ENCODE measurements at places on chromosomes 11 and 22. TPM values are rescaled to one million over a fixed set of nuclear protein-coding genes. Genes with fewer than 3 reads are reported as not detected.

DNA sequence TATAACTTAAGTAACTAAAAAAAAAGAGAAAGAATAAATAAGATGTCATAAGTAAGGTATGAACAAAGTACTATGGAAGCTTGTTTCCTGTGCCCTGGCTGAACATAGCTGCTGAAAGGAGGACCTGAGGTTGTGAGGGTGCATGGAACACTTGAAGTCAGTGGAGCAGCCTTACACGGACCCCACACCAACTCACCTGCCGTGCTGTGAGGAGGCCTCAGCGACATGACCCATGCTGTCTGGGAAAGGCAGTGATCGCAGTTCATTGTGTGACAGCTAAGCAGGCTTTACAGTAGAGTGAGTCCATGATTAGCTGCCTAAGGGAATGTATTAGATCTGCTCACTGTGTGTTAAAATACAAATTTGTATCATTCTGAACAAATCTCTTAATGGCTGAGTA, 17.6 kb downstream of the RASSF10 start:
- peaks cover 37% of the 10 kb centered on the region for H3K27me3 ChIP-seq
- H3K36me3 ChIP-seq: no peaks in the 10 kb centered on the region
- no peaks in the 10 kb centered on the region for H3K4me1 ChIP-seq
- no peak overlapping the region for H3K4me3 ChIP-seq
- no peak for DNase-seq
- no peak overlapping the region for H3K27ac ChIP-seq

DNA sequence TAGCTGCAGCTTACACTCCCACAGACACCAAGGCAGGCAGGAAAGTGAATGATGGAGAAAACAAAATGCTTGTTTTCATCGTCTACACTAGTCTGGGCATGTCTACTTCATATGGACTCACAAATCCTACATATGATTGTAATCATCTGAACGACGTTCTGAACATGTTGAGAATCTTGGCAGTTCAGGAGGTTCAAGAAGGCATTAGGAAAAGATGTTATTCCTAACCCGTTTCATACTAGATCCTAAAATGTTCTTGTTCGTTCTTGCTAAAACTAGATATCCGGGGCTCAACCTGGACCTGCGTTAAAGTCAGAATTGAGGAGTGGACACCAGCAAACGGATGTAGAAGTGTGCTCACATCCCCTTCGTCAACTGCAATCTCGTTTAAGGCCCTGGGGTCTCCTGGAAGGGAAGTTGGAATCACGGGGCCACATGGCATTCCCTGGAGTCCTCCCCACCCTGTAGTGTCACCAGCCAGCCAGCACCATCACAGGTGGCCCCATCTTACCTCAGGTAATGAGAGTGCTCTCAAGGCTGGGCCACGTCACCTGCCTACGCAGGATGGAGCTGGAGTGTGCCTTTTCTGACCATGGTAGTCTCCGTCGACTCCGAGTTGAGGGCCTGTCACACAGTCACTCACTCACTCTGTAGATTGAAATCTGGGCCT, 37.3 kb downstream of the C11orf58 start:
- H3K27ac ChIP-seq: no peak overlapping the region
- DNase-seq: no peak
- H3K27me3 ChIP-seq: peaks cover 47% of the 10 kb centered on the region
- H3K4me3 ChIP-seq: no peak overlapping the region
- peaks cover 9% of the 10 kb centered on the region for H3K4me1 ChIP-seq
- H3K36me3 ChIP-seq: no peaks in the 10 kb centered on the region

- DNase-seq: no peak
- H3K27ac ChIP-seq: no peak overlapping the region
- peaks cover 11% of the 10 kb centered on the region for H3K27me3 ChIP-seq
- H3K4me1 ChIP-seq: no peaks in the 10 kb centered on the region
- H3K36me3 ChIP-seq: no peaks in the 10 kb centered on the region
- no peak overlapping the region for H3K4me3 ChIP-seq
These were observed 206.2 kb upstream of the CADM1 start for GRCh38 chr11:115710426-115710825.

- H3K27ac ChIP-seq: peak within 1 kb of the TSS; percentile 81
- peaks cover 19% of the 10 kb centered on the region for H3K4me1 ChIP-seq
- H3K27me3 ChIP-seq: no peaks in the 10 kb centered on the region
- DNase-seq: peak; percentile 89
These were observed at the start of gene BID for GRCh38 chr22:17774206-17774925. BID (minus strand) TSS chr22:17774469; CDS start chr22:17750116, 24,353 bp downstream.

- no peak for DNase-seq
- no peak overlapping the region for H3K4me3 ChIP-seq
- H3K27me3 ChIP-seq: no peaks in the 10 kb centered on the region
- peaks cover 14% of the 10 kb centered on the region for H3K4me1 ChIP-seq
- H3K27ac ChIP-seq: no peak overlapping the region
These were observed 17.0 kb downstream of the TRIM29 start for GRCh38 chr11:120120805-120121335.

GRCh38 chr11:120807414-120808150, 216.3 kb upstream of the TBCEL start:
- no peaks in the 10 kb centered on the region for H3K27me3 ChIP-seq
- H3K4me3 ChIP-seq: no peak overlapping the region
- H3K4me1 ChIP-seq: no peaks in the 10 kb centered on the region
- DNase-seq: no peak
- H3K36me3 ChIP-seq: no peaks in the 10 kb centered on the region
- H3K27ac ChIP-seq: no peak overlapping the region

DNA sequence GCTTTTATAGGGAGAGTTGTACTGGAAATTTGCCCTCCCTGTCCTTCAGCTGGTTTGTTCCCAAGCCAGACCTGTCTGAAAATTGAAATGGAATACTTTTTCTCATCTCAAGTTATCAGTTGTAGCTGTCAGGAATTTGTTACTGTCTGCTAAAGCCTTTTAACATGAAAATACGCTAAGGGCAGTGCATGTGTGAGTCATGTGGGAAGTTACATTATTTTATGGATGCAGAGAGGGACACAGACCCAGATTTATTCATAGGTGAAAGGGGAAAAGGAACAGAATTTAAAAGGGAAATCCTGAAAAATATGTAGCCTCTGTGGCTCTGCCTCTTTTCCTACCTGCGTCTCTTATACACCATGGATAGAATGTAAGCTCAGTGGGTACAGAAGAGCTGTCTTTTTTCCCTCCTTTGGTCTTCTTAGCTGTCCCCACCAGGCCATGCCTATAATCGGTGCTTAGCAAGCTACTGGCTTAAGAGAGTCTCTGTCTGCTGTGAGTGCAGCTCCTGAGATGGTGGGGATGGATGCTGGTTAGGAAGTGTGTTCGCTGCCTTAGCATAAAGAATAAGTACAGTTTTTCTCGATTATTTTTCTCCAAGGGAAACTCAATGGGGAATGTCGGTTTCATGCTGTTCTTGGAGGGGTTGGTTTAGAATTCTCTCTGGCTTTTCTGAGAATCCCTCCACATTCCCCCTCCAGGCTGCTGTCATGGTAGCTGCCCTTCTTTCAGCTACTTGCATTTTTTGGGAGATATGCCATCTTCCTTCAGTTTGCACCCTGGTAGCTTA, 166.8 kb downstream of the TEAD1 start:
- H3K27me3 ChIP-seq: no peaks in the 10 kb centered on the region
- no peaks in the 10 kb centered on the region for H3K36me3 ChIP-seq
- H3K27ac ChIP-seq: no peak overlapping the region
- H3K4me1 ChIP-seq: peaks cover 53% of the 10 kb centered on the region
- H3K4me3 ChIP-seq: no peak overlapping the region
- no peak for DNase-seq

DNA sequence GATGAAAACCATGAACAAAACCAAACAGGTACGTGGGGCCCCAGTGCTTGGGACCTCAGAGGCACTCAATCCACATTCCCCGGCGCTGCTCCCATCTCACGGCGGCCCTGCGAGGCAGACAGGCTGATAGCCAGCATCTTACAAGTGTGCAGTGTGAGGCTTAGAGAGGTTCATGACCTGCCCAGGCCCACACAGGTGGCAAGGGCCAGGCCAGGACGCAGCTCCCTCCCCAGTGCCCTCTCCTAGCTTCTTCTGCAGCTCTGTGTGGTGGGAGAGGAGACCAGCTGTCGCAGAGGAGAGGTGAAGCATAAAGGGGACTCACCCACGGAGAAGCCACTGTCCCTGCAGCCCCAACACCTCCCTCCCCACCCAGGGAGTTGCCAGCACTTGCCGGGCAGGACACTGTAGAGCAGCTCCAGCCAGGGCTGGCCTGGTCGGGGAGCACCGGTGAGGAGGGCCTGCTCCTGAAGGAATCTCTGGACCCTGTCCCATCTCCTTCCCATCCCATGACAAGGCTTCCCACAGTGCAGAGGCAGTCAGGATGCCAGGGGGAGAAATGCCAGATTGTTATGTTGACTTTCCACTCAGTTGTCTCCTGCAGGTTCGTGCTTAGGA, 92.4 kb upstream of the TMEM45B start:
- H3K27me3 ChIP-seq: peaks cover 17% of the 10 kb centered on the region
- H3K4me3 ChIP-seq: no peak overlapping the region
- H3K27ac ChIP-seq: no peak overlapping the region
- H3K4me1 ChIP-seq: no peaks in the 10 kb centered on the region

GRCh38 chr11:126790550-126791081, 210.0 kb downstream of the KIRREL3 start:
- H3K27ac ChIP-seq: no peak overlapping the region
- peak; percentile 2 for DNase-seq

DNA sequence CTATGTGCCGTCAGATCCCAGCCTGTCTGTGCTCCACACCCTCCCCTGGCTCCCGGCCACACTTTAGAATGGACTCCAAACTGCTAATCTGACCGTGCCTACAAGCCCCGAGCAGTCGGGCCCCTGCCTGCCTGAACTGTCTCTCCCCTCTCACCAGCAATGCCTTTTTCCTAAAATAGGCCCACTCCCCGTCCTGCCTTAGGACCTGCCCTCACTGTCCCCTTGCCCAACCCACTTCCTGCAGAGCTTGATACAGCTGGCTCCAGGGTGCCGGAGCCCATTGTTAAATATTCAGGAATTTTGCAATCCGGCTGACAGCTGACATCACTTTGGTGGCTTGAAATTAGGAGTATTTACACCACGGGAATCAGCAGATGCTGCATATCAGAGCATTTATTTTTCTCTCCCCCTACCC, 21.4 kb downstream of the MN1 start:
- no peak for DNase-seq
- H3K4me3 ChIP-seq: no peak overlapping the region
- H3K4me1 ChIP-seq: no peaks in the 10 kb centered on the region
- no peak overlapping the region for H3K27ac ChIP-seq
- H3K36me3 ChIP-seq: no peaks in the 10 kb centered on the region
- peaks cover 3% of the 10 kb centered on the region for H3K27me3 ChIP-seq

- peaks cover 56% of the 10 kb centered on the region for H3K4me1 ChIP-seq
- H3K27me3 ChIP-seq: no peaks in the 10 kb centered on the region
- no peaks in the 10 kb centered on the region for H3K36me3 ChIP-seq
These were observed 4.9 kb downstream of the STIM1 start for GRCh38 chr11:3860375-3860774.

- no peak overlapping the region for H3K4me3 ChIP-seq
- H3K4me1 ChIP-seq: no peaks in the 10 kb centered on the region
- no peak for DNase-seq
- no peak overlapping the region for H3K27ac ChIP-seq
These were observed 47.8 kb upstream of the SHANK2 start for GRCh38 chr11:71300187-71300586.

GRCh38 chr11:130672911-130673310, 224.5 kb downstream of the ADAMTS15 start:
- H3K4me1 ChIP-seq: no peaks in the 10 kb centered on the region
- DNase-seq: no peak
- no peak overlapping the region for H3K27ac ChIP-seq
- no peaks in the 10 kb centered on the region for H3K36me3 ChIP-seq

DNA sequence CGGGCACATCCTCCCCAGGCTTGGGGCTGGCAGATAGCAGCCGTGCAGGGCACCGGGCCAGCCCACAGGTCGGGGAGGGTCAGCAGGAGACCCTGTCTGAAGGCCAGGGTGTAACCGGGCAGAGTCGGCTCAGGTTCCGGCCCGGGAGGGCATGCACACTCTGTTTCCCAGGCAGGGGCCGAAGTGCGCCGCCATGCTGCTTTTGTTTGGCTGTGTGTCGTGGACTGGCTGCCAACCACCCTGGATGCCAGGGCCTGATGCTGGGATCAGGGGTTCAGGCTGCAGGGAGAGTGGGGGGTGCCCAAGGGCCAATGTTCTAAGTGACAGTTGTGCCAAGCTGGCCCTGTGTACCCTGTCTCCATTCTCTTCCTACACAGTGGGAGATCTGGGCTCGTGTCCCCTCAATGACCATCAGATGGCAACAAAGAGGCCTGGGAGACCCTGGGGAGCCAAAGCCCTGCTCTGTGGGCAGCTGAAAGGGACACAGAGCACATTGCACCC, 120.9 kb upstream of the B3GAT1 start:
- peaks cover 15% of the 10 kb centered on the region for H3K27me3 ChIP-seq
- H3K36me3 ChIP-seq: no peaks in the 10 kb centered on the region
- H3K4me1 ChIP-seq: 0 out of 2 replicates have a peak, but pooled peaks cover 4% of the 10 kb centered on the region
- H3K4me3 ChIP-seq: no peak overlapping the region
- no peak for DNase-seq

DNA sequence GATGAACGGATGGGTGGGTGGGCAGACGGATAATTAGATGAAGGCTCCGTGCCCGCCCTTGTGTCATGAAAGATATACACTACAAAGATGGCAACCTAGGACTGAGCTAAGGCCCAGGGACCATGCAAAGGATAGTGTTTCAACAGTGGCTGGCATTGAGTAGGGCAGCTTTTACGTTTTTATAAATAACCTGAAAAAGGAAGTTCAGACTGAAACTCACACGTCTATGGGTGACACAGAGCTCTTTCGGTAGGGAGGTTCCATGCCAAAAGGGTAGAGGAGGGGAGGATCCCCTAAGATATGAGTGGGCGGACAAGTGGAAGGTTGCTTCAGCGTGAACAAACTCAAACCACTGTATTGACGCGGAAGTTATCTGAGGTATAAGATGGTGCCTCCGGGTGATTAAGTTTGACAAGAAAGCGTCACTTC, 90.5 kb downstream of the UBASH3B start:
- H3K27ac ChIP-seq: no peak overlapping the region
- no peak overlapping the region for H3K4me3 ChIP-seq
- H3K27me3 ChIP-seq: peaks cover 5% of the 10 kb centered on the region

DNA sequence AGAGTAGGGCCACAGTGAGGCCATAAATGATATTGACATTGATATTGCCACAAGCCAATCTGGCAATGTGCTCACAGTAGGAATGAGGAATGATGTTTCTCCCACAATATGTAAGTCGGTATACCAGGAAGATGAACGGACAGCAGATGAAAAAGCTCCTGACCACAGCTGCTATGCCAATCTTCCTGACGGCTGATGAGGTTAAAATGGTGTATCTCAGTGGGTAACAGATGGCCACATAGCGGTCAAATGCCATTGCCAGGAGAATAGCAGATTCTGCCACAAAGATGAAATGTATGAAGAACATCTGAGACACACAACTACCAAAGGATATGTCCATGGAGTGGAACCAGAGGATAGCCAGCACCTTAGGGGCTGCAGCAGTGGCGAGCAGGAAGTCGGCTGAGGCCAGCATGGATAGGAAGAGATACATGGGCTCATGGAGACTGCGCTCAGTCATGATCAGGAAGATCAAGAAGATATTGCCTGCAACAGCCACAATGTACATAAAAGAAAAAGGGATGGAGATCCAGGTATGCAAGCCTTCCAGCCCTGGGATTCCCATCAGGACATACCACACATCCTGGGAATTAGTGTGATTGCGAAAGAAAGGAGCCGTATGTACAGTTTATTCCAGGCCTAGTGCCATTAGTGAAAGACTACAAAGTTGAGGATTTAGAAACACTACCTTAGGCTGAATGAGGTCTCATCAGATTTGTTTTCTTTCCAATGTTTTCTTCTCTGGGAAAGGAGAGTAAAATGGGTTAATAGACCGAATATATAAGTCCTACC, 22.2 kb downstream of the OR51V1 start:
- no peaks in the 10 kb centered on the region for H3K4me1 ChIP-seq
- H3K4me3 ChIP-seq: no peak overlapping the region
- H3K27ac ChIP-seq: no peak overlapping the region
- no peaks in the 10 kb centered on the region for H3K27me3 ChIP-seq

Gene H19
- total RNA-seq: 10.0 TPM

Gene TREH
- not detected for total RNA-seq

Gene CRYBB3
- total RNA-seq: not detected

Gene SEC14L6
- 1.6 TPM for total RNA-seq

Gene PATE2
- total RNA-seq: not detected

Gene APOL3
- 1.1 TPM for total RNA-seq

Gene SPDYC
- total RNA-seq: 15.1 TPM
